ENCODE measurements at places on chromosomes 13 and 19.

DNA sequence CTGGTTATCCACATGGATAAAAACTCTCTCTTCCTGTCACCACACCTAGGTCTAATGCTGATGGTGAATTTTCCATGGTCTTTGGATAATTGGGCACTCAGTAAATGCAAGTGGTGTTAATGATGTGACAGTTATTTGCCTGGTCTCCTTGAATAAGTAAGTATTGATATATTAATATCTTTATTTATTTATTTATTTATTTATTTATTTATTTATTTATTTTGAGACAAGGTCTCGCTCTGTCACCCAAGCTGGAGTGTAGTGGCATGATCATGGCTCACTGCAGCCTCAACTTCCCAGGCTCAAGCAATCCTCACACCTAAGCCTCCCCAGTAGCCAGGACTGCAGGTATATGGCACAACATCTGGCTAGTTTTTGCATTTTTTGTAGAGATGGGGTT is 46.3 kb upstream of the ITM2B start:
- DNase-seq, result no peak

DNA sequence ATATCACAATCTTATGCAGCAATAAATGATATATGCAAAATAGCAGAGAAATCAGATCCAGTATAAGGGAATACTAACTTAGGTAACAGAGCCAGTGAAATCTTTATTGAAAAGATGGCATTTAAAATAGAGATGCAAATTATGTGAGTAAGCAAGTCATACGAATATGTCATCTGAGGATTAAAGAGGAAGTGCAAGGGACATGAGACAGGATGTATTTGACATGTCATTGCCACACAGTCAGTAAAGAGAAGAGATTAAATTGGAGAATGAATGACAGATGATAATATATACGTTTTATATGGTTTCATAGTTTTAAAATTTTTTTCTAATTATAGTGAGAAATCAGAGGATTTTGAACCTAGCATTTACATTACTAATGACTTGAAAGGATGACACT is 426.4 kb downstream of the SLITRK5 start:
- no peak for DNase-seq

DNA sequence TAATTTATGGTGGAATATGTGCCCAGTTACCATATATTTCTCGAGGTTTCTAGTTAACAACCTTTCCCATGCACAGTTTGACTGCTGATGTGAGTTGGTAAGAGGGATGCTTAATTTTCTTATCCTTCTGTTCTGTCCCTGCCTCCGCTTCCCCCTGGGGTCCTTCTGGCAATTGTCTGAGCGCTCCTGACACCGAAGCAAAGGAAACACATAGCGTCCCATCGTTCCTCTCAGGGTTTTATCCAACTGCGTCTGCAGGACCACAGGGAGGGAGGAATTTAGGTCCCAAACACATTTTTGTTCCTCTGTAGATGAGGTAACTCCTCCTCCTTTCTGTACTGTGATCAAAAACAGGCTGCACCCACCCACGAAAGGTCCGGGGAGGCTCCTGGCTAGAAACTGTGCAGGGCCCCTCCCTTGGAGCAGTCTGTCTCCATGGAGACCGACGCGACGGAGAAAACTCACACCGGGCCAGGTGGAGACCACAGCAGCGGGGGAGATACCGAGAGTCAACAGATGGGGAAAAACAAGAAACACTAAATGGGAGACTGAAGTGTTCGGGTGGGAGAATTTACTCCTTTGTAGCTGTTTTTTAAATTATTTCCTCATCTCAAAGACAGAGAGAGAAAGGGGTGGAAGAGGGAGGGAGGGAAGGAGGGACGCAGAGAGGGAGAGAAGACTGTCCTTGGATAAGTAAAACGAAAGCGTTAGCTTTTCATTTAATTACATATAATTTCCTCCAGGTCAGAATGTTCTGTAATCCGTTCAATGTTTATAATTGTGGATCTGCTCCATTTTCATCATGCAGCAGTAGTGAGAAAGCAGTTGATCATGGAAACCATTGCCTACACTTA is 191.8 kb upstream of the NBEA start:
- no peak for DNase-seq

GRCh38 chr19:58117841-58118575 is 20.0 kb upstream of the ZSCAN18 start:
- DNase-seq, result peak; percentile 54

- DNase-seq, result no peak
These were observed 199.2 kb downstream of the TEX29 start for GRCh38 chr13:111519490-111520170.

DNA sequence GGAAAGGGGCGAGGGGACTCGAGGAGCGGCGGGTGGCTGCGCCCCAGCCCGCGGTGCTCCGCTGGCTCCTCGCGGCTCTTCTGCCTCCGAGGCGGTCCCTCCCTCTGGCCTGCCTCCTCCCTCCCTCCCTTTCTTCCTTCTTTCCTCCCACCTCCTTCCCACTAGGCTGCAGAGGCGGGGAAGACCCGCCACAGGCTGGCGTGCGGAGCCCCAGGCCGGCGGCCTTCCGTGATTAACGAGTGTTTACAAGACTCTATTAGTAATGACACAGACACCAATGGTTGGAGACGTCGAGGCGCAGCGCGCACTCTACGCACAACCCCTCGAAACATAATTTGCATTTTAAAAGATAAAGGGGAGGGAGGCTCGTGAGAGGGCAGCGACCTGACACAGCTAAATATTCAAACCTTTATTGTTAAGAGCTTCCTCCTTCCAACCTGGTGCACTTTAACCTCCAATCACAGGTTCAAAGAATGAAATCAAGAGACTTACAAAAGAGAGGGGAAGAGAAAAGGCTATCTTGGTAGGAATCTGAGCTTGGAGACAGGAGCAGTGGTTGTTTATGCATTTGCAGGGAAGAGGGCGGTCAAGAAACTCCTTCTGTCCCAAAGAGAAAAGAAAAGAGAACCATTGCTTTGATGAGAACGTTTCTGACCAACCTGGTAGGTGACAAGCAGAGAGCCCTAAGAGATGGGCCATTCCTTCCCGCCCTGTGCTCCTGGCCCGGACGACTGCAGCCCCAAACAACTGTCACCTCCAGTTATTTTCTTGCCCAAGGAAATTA is at the start of gene CDX2:
Gene CDX2, minus strand, starts transcription at position 234 of the 784 bp plus-strand sequence. CDS start 309 bp downstream, outside the sequence.
- no peak for DNase-seq

DNA sequence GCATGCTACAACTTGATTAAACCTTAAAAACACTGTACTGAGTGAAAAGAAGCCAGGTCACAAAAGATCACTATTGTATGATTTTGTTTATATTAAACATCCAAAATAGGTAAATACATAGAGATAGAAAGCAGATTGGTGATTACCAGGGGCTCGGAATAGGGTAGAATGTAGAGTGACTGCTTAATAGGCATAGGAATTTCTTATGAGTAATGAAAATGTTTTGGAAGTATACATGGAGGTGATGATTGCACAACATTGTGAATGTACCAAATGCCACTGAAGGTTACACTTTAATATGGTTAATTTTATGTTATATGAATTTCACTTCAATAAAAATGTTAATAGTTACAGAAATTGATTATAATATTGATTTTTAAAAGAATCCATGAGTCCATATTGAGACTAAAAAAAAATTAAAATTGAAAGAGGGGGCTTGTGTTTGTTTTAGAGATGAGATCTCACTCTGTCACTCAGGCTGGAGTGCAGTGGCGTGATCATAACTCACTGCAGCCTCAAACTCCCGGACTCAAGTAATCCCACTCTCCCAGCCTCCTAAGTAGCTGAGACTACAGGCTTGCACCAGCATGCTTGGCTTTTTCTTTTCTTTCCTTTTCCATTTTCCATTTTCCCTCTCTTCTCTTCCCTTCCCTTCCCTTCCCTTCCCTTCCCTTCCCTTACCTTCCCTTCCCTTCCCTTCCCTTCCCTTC is 85.1 kb downstream of the FNDC3A start:
- DNase-seq, result peak; percentile 36

- no peak for DNase-seq
These were observed 234.6 kb downstream of the POSTN start for GRCh38 chr13:37364007-37364406.

DNA sequence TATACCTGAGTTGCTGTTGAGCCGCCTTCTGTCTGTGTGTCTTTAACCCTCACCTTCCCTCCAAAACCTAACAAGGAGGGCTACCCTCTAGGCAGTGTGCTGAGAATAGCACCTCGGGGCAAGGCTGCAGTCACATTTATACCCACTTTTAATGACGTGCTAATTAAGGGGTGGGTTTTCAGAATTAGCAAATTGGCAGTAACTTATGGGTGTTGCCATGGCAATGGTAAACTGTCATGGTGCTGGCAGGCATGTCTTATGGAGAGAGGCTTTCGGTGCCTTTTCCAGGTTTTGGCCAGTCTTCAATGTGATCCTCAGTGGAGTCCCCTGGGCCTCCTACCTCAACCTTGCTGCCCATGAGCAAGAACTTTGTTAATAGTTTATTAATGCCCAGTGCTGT is 1.2 kb upstream of the PNMA8A start:
- no peak for DNase-seq

DNA sequence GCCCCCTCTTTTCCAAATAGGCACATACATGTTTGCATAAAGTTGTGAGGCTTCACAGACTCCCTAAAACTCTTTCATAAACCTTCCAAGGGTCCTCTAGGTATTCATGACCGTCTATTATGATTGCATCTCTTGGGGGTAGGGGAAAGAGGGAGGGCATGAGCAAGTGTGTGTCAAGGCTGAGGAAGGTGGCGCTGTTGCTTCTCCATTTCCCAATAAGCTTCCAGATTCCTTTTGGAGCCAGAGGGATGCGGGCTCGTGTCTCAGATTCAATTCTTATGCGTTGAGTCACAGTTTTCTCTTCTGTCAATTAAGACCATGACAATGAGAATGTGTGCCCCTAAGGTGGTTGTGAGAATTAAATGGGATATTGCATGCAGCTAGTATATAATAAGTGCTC is 51.0 kb upstream of the CYP2A7 start:
- DNase-seq, result no peak

GRCh38 chr13:109941951-109942350 is 155.6 kb upstream of the IRS2 start:
- DNase-seq, result peak; percentile 82

GRCh38 chr19:15555759-15556633 is 47.7 kb downstream of the CYP4F22 start:
- DNase-seq, result peak; percentile 92

GRCh38 chr19:39406656-39407409 is at the start of gene ZFP36:
ZFP36 (plus strand) TSS chr19:39406847; CDS start chr19:39406905, 58 bp downstream.
- peak; percentile 95 for DNase-seq

DNA sequence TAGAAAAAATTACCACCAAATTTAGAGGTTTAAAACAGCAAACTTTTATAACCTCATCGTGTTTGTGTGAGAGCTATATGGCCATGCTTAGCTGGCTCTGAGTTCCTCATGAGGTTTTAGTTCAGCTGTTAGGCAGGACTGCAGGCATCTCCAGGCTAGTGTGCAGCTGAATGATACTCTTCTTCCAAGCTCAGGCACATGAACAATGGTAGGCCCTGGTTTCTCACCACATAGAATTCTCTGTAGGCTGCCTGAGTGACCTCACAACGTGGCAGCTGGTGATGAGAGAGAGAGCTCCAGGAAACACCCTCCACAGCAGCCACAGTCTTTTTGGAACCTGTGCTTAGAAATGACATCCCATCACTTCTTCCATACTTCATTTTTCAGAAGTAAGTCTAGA is 540.6 kb upstream of the MIR17HG start:
- no peak for DNase-seq

DNA sequence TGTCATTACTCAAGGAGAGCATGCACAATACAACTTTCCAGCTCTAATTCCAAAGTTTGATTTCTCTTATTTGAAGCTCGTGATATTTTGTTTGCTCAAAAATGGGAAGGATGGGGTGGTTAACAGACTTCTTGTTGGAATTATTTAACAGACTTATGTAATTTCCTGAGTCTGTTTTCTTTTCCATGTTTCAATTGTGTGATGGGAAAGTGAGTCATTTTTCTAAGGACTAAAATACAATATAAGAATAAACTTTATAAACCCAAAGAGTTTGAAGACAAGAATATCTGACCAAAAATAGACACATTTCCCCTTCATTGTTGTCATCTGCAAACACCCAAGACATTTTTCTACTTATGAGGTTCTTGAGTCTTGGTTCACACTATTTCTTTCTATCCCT is 211.8 kb upstream of the SLITRK5 start:
- DNase-seq, result no peak

DNA sequence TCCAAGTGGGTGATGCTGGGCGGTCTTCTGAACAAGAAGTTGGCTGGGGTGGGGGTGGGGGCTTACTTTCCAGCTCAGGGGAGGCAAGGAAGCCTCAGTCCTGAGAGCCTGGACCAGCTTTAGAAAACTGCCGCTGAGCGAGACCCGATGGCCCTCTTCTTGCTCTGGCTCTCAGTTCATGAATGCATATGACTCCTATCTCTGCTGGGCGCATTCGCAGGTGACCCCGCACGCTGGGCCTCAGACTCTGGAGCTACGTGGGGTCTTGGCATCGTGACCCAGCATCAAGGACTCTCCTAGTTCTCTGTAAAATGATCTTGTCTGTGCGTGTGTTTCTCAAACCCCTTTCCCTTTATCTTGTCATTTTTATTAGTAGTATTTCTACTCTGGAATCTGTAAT is 19.7 kb downstream of the PRAM1 start:
- DNase-seq, result no peak

- peak; percentile 78 for DNase-seq
These were observed 18.7 kb downstream of the ACTN4 start for GRCh38 chr19:38665950-38666662.

- DNase-seq, result no peak
These were observed 428.7 kb downstream of the MYO16 start for GRCh38 chr13:109058087-109058486.

- no peak for DNase-seq
These were observed 47.5 kb downstream of the GAS6 start for GRCh38 chr13:113816254-113816929.

DNA sequence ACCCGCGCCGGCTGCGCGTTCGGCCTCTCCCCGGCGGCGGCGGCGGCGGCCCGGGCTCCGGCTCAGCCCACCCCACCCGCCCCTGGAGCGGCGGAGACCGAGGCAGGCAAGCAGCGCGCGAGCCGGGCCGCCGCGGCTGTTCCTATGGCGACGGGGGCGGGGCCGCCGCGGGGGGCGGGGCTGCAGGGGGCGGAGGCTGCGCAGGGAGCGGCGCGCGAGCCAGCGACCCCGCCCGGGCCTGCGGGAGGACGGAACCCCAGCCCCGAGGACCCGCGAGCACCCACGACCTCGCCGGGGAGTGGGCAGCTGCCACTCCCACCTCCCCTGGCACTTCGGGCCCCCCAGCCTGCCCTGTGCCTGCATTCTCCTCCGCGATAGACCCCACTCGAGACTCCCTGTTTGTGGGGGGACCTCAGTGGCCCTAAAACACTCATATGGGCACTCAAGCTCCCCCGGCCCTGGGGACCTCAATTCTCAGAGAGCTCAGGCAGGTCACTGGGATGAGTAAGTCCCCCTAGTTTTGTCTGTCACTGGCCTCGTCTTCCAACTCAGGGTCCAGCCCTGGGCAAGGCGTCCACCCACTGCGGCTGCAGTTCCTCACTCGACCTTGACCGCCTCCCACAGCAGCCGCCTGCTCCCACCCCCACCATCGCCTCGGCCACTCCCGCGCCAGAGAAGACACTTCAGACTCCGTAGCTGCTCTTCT is at the start of gene CTXN1:
Gene CTXN1, minus strand, starts transcription at position 115 of the 706 bp plus-strand sequence. CDS start 597 bp downstream, outside the sequence.
- DNase-seq, result no peak

Data from foreskin fibroblast (primary cell).